ENCODE measurements at places on chromosomes 13 and 19. TPM values are rescaled to one million over a fixed set of nuclear protein-coding genes. Genes with fewer than 3 reads are reported as not detected.

Gene TMED1
- 46.6 TPM for total RNA-seq

Gene RNF17
- total RNA-seq = 0.86 TPM

Gene IL12RB1
- total RNA-seq = 1.3 TPM

Gene FPR3
- not detected for total RNA-seq

DNA sequence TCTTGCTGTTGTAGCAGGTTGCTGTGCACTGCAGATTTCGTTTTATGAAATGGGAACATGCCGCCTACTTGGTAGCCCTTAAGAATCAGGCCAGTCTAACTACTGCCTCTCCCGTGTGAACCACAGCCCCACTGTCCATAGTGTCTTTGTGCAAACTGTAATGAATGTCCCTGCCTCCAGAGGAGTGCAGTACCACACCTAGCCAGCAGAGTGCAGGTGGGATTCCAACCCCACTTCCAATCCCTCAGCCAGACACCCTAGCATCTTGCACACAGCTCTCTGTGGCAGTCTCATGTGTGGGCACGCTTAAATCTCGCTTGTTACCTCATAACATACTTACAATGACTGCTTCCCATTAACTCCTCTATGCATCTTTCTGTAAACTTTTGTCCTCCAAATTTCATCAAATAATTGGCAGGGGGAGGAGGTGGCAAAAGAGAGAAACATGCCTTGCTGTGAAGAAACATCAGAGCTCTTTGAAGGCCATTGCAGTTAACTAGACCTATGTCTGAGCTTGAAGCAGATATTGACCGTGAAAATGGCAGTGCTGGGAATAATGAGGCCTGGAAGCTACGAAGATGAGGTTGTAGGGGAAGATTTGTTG is 47.2 kb downstream of the ZAR1L start:
- DNase-seq = no peak

DNA sequence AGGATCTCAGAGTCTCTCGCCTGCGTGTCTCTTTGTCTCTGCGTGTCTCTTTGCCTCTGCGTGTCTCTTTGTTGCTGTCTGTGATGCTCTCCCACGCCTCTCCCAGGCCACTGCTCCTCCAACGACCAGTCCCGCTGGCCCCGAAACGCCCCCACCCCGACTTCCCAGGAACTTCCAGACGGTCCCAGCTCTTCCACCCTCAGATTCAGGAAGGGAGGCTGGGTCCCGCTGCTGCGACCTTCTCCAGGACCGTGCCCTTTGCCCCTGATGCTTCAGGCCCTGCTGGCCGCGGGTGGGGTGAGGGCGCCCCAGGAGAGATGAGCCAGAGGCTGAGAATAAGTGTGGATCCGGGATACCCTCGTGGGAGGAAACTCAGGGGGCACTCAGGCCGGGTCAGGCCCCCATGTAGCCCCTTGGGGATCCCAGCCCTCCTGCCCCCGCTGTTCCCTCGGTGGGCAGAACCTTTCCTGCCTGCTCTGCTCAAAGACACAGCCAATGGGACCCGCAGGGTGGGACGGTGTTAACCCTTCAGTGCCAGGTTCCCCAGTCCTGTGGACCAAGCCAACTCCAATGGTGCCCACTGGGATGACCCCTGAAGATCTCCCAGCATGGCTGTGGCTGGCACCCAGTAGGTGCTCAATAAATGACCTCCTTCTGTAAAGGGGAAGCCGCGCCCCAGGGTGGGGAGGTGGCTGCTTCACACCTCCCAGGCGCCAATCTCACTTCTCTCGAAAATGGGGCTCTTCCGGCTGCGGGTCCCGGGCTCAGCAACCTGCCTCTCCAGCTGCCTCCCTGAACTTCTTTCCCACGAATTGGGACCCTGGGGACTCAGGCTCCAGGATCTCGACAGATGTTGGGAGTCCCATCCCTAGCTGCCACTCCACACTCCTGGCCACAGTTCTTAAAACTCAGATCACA is 1.5 kb upstream of the S1PR5 start:
- no peak for DNase-seq

DNA sequence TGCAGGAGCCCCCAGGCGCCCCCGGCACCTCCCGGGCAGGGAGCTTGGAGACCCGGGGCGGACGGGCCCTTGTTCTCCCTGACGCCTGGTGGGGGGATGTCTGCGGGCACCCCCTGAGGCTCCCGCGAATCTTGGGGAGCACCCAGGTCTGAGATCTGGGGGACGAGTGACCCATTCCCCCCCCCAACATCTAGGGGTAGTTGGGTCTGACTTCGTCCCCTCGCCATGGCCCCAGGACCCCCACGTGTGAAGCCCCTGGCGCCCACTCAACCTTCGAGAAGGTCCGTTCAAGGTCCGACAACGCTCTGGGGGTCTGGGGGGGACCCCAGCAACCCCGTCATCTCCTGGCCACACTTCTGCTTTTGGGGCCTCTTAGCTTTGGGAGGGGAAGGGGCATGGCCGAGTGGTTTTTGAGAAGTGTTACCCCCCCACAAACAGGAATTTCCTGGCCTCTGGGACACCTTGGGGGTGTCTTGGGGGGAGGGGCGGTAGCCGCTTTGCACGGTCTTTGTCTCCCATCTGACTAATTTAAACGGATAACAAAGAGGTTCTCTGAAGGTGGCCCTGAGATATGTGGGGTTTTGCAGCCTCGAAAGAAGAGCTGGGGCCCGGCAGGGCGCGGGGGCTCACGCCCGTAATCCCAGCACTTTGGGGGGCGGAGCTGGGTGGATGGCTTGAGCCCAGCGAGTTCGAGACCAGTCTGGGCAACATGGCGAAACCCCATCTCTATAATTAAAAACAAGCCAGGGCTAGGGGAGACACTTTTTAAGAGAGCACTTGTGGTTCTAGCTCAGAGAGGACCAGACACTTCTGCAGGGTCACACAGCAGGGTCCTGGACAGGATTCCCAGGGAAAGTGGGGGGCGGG is 608 bp downstream of the CNN2 start:
- no peak for DNase-seq

- no peak for DNase-seq
These were observed 1.0 kb downstream of the CLPP start for GRCh38 chr19:6362351-6362801.

DNA sequence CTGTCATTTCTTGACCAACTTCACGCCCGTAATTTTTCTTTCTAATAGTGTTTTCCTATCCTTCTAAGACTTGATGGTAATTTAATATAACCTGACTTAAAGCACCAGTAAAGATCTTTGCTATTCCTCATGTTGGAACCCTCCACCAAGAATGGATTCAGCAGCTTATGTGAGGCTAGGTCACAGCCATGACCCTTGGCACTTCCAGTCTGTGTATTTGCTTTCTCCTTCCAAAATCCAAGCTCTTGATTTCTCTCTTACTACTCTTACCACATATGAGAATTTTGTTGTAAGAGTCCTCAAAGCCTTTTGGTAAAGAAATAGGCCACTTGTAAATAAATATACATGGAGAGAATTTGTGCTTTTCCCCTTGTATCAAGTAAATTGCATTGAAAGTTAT is 61.4 kb downstream of the DHRS12 start:
- DNase-seq = no peak

GRCh38 chr13:65999411-65999810 is 1230.7 kb downstream of the PCDH9 start:
- no peak for DNase-seq
